ENCODE measurements at places on chromosomes 2 and 18.

GRCh38 chr18:52386306-52386705 is 46.3 kb downstream of the DCC start:
- DNase-seq: no peak

- no peak for DNase-seq
Observed at GRCh38 chr18:2618009-2618408, 37.5 kb upstream of the SMCHD1 start.

- no peak for DNase-seq
Observed at GRCh38 chr18:6553234-6553900, 138.7 kb upstream of the L3MBTL4 start.

DNA sequence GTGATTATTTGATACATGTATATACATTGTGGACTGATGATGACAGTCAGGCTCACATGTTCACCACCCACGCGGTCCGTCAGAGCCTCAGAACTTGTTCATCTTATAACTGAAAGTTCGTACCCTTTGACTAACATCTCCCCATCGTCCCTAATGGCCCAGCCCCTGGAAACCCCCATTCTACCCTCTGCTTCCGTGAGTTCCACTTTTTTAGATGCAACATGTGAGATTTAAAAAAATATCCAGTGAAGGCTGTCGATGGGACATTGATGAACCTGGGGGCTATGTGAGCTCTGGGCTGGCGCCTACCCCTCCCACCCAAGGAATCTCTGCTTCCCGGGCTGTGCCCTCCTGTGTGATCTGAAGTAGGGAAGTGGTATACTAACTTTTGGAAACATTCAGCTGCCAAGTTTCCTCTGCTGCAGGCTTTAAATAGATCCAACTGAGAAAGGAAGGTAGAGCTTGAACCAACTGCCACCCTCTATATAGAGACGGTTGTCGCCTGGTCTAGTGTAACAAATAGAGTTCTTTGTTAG is 163.8 kb downstream of the FAM210A start:
- no peak for DNase-seq

GRCh38 chr2:66469214-66469902 is 34.4 kb downstream of the MEIS1 start:
- DNase-seq: no peak

DNA sequence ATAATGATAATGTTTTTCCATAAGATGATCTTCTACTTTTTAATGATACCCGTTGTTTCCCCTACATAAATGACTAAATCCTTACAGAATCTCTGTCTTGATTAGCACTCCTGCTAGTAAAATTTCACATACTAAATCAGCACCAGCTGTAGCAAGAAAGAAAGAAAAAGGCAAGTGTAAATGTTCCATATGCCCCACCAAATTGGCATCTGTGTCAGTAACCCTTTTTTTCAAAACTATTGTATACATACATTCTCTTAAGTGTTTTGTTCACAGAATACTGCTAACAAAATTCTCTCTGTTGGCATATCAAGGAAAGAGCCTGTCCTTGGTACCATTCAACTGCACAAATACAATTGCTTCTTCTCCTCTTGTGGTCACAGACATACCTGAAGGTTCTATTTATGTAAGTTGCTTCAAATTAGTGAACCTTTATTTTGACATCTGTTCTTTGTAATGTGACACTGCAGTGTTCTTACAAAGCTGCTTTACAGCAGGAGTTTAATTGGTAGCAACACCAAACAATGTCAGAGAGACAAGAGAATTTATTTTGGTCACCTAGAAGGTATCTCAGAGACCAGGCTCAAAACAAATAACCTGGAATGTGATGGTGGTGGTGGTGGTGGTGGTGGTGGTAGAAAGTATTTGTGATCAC is 641.9 kb downstream of the ZEB2 start:
- DNase-seq: no peak

- no peak for DNase-seq
Observed at GRCh38 chr2:692767-693166, 15.6 kb upstream of the TMEM18 start.

- no peak for DNase-seq
Observed at GRCh38 chr2:33616873-33617272, 17.8 kb upstream of the FAM98A start.

DNA sequence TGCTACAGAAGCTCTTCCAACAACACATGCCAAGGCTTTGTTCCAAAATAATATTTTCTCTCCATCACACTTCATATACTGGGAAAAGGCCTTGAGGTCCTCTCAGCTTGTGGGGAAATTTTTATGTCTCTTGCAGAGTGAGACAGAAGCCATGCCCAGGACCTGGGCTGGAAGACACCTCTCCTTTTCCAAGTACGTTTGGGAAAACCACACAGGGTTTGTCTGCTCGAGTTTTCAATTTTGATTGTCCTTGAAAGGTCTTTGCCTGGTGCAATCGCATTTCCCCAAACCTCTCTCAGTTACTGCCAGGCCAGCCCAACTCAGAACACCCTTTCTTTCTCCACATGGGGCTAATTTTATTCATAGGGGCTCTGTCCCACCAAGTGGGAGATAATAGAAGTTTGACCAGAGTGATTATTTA is 272.2 kb downstream of the OSR1 start:
- DNase-seq: peak; percentile 51
